ENCODE measurements at places on chromosomes 6 and 20. TPM values are rescaled to one million over a fixed set of nuclear protein-coding genes. Genes with fewer than 3 reads are reported as not detected.

DNA sequence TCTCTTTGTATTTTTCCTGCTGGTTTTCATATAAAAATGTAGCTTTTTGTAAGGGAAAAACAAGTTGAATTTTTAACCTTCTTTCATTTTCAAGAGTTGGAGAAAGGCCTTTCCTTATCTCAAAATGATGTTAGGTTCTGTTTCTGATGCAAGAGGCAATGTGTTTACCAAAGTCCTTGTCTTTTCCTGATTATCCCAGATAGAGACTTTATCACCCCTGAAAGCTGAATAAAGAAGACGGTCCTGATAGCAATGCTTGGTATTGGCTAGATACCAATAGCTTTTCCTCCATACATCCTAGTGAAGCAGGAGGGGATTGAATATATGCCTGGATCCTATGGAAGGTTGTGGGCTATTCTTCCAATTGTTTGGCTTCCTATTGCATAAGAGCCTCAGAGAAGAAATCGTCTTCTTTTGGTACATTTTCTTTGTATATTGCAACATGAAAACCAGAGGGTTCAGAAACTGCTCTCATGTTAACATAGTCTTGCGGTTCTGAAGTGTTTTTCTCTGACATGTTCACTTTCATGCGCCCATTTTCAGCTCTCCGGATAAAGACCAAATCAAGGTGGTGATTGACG is 5.5 kb downstream of the PNLDC1 start:
- no peak for DNase-seq

DNA sequence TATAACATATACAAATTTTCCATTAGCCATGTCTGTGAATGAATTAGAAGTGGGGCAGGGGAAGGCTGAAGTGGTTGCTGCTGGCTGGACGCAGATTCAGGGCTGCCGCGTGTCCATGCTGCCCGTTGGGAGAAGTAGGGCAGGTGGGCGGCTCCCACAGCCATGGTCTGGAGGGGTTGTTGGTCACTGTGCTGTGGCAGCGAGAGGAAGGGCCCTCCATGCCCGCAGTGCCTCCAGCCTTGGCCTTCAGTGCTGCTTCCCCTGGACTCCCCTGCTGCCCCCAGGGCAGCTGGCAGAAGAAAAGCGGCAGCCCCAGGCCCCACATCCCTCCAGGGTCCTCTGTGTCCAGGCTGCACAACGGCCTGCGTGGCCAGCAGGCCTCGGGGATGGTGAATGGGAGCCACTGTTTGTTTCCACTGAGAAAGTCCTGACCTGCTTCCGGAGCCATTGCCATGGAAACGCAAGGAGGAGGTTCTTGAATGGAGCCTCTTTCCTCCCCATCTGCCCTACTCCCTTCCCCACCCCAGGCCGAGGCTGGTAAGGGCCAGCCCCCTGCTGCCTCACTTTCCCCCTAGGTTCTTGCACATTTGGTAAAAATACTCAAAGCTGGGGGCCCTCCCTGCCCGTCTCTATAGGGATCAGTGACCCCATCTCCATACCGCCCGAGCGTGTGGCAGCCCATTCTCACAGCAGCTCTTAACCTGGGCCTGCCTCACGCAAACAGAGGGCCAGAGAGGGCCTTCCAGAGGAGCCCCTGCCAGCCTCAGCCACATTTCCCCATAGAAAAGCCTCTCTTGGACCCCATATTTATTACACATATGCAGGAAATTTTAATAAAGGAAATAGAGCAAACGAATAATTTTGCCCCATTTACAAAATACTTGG is 113.3 kb downstream of the SASH1 start:
- DNase-seq, result no peak

DNA sequence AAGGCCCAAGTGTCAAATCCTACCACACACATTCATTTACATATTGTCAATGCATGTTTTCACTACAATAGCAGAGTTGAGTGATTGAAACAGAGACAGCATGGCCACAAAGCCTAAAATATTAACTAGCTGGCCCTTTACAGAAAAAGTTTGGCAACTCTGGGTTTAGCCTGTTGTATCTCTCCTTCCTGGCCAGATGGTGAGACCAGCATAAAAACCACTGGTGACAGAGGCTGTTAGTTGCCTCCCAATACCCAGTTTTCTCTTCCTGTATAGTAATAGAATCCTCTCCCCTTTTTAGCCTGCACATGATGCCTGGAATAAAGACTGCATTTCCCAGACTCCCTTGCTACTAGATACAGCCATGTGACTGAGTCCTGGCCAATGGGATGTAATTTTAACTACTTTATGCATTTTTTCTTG is 100.0 kb upstream of the TAB2 start:
- no peak for DNase-seq

Gene CCM2L
- total RNA-seq, result 0.04 TPM

DNA sequence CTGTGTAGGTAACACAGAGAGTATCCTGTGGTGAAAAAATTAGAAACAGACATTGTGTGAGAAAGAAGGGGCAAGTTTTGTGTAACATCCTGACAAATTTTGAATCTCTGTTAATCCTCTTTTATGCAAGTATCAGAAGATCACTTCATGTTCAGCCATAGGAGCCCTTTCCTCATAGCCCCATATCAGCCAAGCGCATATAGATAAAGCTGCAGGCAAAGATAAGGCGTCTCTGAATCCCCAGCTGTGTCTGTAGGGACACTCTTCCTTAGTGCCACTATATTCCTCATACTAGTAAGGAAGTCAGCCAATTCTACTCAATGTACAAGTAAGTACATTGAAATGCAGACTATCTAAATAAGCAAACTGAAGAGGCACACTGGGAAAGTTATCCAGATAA is 22.3 kb downstream of the HTR1E start:
- DNase-seq, result no peak

GRCh38 chr20:2698186-2698817 is 5.7 kb downstream of the EBF4 start:
- no peak for DNase-seq

- DNase-seq, result no peak
These were observed 7.0 kb upstream of the BEND6 start for GRCh38 chr6:56947924-56948323.

DNA sequence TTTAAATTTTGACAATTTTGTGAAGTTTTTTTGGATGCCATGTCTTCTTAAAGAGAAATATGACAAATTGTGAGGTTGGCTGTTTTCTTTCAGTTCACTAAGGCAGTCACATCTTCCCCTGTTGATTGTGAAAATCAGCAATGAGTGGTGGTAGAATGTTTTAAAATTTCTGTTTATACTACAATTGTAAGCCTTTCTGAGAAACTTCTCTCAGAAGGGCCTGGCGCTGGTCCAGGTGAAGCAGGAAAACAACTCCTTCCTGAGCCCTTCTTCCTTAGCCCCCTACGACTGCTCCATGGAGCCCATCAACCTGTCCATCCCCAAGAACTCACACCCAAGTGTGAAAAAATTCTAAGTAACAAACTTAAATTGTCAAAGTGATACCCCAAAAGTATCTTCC is 80.6 kb downstream of the SSR1 start:
- DNase-seq, result no peak

GRCh38 chr6:163943607-163944385 is 529.3 kb downstream of the QKI start:
- DNase-seq, result no peak

Gene PLCB4
- total RNA-seq, result 5.7 TPM

Gene KPNA5
- total RNA-seq, result 2.6 TPM

DNA sequence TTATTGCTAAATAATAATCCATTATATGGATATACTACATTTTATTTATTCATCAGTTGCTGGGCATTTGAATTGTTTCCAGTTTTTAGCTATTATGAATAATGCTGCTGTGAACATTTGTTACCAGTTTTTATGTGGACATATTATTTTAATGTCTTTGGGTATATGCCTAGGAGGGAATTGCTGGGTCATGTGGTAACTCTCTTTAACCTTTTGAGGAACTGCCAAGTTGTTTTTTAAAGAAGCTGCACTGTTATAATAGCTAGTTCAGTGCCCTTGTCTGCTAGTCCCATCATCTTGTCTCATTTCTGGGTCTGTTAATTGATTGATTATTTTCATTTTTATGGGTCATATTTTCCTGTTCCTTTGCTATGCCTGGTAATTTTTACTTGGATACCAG is 56.3 kb downstream of the FOXO3 start:
- no peak for DNase-seq

GRCh38 chr6:139017227-139017626 is 11.3 kb upstream of the ABRACL start:
- DNase-seq, result no peak

Gene GZF1
- total RNA-seq, result 14.2 TPM

DNA sequence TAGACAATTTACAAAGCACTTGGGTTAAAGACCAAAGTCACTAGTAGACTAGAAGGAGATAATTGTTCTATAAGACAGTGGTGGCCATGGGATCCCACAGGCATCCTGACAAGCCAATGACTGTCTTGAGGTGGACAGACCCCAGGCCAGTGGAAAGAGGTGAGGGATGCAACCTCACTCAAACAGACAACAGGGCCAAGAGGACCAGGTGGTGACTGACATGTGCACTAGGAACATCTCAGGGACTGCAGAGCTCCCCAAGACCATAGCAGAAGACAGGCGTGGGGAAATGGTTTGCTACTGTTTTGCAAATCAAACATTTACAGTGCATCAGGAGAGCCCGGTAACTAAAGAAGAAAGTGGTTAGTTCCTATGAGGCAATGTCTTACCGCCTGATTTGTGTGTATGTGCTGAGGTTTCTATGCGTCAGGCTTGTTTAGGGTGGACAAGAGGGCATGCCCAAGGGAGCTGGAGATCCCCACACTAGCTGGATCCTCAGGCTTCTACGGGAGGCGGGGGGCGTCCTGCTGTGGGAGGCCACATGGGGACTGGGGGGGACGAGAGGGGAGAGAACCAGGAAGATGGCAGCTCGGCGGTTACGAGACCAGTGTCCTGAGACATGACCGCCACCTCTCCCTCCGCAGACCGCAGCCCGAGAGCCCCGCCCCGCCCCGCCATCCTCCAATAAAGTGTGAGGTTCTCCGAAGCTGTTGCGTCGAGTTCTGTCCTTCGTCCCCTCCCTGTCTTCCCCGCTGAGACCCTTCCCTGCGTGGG is 623 bp upstream of the MRPS26 start:
- peak; percentile 68 for DNase-seq

DNA sequence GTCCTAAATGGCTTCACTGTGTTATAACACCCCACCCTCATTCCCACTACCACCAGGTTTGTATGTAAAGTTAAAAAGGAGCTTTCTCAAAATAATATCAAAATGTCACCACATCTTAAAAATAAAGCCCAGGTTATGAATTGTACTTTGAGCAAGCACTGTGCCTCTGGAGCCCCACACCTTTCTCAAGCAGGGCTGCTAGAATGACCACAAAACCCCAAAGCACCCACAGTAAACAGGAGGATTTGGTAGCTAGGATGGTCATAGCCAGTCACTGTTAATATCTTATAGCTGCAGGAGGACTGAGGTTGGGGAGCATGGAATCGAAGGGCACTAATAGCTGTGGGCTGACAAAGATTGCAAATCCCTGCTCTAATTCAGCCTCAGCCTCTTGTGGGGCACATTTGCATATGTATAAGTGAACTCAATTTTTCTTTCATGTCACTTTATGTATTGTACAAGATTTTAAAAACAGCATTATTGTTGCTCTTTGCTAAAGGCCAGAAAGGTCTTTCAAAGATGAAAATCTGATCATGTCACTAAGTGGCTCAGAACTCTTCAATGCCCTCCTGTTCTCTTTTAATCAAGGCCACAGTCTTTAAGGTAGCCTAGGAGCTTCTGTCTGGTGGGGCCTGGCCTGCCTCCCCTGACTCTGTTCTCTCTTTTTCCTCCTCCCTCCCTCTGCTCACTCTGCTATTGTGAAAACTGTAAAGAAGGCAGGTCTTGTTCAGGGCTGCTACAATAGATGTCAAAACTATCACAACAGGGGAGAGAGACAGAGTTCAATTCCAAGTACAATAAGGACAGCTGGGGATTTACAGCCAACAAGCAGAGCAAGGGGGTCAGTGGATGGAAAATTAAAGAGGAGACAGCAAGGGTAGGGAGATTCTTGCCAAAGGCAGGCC is 101.6 kb downstream of the TMEM200A start:
- DNase-seq, result no peak

DNA sequence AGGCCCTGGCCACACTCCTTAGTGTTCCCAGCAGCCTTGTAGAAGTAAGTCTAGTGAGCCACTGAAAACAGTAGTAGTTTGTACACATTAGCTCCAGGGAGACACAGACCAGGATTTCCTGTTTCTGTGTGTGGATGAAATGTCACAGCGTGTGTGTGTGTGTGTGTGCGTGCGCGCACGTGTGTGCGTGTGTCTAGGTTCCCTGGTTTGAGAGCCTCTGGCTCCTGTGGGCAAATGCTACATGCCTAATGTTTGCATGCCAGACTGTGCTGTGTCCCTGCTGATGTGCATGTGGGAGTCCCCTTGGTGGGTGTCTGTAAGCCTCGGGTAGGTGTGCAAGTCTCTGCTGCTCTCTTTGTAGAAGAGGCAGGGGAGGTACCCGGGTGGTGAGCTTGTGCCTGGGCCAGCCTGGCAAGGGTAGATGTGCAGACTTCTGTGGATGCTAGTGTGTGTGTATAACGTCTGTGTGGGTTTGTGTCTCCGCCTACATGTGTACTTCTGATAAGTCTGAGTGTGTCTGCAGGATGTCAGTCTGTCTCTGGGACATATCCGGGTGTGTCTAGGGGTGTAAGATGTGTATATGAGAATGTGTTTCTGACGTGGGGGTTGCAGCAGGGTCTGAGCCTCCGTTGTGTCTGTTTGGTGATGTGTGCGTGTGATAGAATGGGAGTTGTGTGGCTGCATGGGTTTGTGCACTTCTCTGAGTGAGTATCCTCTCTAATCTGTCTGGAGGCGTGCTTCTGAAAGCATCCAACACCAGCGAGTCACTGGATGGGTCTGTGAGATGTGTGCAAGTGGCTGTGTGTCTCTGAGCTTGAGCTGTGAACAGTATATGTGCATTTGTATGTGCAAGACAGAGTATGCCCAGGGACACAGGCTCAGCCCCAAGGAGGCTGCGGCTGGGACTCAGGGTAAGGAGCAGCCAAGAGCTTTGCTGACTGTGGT is 19.0 kb upstream of the TLDC2 start:
- peak; percentile 61 for DNase-seq

Gene KCNK16
- not detected for total RNA-seq

Gene LY6G6F
- total RNA-seq, result not detected

Gene MOG
- not detected for total RNA-seq

- no peak for DNase-seq
These were observed 58.4 kb upstream of the RNF217 start for GRCh38 chr6:124903797-124904196.

DNA sequence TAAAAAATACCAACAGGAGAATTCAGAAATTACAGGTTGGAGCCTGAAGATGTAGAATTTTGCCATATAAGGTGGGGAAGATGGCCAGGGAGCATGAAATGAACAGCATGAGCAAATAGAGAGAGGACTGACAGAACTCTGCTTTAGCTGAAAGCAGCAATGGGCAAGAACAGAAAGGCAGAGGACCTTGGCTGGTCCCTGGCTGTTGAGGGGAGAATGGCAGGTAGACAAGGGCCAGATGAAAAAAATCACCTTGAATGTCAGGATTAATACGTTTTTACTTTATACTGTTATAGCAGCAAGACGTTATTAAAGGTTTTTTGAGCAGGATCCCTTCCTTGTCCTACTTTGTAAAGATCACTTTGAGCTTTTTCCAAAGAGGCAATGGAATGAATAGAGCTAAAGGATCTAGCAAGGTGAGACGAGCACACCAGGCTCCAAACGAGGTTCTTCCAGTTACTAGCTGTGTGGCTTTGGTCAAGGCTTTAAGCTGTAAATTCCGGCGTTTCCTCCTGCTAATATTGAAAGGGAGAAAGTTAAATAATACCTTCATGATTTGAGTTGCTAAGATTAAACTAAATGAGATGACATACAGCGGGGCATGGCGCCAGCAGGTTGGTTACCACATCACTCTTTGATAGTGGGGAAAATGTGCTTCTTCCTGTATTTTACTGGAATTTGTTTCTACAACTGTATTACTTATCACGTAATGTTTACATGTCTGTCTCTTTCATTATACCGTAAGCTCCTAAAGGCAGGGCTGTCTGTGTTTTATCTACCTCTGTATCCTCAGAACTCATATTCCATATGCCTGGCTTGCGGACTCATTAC is 776 bp downstream of the PPIL1 start:
- no peak for DNase-seq
